Gastrocnemius medialis (tissue), 4 donors: ENCODE measurements at places on chromosomes 1 and 21. TPM values are rescaled to one million over a fixed set of nuclear protein-coding genes. Genes with fewer than 3 reads are reported as not detected.

GRCh38 chr1:25458541-25459298 is 28.0 kb downstream of the MACO1 start:
- DNase-seq: no peak

GRCh38 chr1:38084700-38085099 is 38.1 kb upstream of the POU3F1 start:
- DNase-seq: peak; percentile 53

DNA sequence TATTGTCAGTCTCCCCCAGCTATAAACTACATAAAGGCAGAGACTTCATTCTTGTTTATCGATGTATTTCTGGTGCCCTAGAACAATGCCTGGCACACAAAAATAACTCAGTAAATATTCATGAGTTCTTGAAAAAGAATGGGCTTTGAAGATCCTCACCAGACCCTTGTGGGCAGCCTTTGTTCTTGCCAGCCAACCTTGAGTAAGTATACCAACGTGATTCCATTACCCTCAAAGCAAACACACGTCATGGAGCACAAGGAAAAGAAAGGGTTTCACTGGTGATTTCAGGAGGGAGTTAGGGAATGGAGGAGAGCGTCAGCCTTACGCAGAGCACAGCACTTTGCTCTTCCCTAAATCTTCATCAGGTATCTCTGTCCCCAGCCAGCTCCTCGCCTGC is 29.4 kb downstream of the NMNAT2 start:
- DNase-seq: no peak

Gene SLC5A9
- not detected for total RNA-seq

GRCh38 chr1:52674497-52675384 is 23.4 kb downstream of the COA7 start:
- DNase-seq: no peak

DNA sequence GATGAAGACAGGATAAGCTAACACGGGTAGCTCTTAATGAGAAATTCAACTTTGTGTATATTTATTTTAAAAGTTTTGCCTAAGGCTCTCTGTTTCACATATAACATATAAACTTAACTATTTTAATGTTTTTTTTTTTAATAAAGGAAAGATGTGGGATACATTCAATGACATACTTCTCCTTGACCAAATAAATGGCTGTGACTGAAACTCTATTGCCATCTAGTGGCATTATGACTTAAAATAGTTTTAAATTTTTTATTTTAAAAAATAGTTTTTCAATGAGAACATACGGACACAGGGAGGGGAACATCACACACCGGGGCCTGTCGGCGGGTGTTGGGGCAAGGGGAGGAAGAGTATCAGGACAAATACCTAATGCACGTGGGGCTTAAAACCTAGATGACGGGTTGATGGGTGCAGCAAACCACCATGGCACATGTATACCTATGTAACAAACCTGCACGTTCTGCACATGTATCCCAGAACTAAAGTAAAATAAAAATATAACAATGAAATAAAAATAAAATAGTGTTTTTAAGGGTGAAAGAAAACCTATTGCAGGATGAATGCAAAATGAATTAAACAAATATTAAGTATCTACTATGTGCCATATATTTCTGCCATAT is 83.4 kb downstream of the LYST start:
- no peak for DNase-seq

DNA sequence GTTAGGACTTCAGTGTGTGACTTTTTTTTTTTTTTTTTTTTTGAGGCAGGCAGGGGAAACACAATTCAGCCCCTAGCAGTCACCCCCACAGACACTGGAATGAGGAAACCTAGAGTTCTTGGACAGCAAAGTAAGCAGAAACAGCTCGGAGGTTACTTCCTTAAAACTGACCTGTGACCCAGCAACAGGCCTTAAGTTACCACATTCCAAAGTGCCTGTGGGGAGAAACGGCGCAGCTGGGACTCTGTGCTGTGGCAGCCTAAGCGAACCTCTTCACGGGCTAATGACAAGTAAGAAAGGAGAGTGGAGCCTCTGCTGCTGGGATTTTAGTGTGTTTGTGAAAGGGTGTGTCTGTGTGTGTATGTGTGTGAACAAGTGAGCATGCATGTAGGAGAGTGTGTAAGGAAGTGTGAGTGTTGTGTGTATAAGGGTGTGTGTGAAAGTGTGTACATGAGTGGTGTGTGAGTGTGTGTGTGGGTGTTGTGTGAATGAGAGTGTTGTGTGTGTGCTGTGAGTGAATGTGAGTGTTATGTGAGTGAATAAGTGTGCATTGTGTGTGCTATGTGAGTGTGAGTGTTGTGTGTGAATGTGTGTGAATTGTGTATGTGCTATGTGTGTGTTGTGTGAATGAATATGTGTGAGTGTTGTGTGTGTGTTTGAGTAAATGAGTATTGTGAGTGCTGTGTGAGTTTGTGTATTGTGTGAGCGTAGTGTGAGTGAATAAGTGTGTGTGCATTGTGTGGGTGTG is 180.8 kb downstream of the BRINP2 start:
- DNase-seq: no peak

- peak; percentile 76 for DNase-seq
Observed at GRCh38 chr1:200738949-200739651, 407 bp downstream of the CAMSAP2 start.

Gene TSACC
- not detected for total RNA-seq

Gene TMEM53
- total RNA-seq: 3.5 TPM

DNA sequence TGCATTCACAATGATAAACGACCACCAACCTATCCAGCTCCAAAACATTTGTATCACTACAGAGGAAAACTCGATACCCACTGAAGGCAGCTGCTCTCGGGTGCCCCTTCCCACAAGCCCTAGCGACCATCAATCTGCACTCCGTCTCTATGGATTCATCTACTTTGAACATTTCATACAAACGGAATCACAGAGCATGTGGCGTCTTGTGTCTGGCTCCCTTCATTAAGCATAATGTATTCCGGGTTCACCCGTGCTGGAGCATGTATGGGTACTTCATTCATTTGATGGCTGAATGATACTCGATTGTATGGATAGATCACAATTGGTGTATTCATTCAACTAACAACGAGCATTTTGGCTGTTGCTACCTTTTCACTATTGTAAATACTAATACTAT is 340.2 kb downstream of the SMYD3 start:
- no peak for DNase-seq

Gene RAB13
- total RNA-seq: 12.3 TPM

Gene HMGN2
- total RNA-seq: 83.6 TPM

- DNase-seq: no peak
Observed at GRCh38 chr1:213977486-213977842, 10.3 kb upstream of the PROX1 start.

Gene FCN3
- total RNA-seq: 13.2 TPM

DNA sequence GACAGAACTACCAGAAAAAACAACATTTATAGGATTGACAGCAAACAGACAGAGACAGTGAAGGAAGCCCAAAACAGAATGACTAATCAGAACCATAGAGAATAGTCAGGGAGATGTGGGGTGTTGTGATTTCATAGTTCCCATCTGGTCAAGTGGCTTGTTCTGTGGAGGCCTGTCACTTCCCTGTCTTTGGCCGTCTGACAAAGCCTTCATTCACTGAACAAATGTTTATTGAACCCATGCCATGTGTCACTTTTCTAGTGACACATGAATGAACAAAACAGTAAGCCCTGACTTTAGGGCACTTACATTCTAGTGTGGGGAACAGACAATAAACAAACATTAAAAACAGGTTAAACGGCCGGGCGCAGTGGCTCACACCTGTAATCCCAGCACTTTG is 3.2 kb upstream of the SRRM1 start:
- no peak for DNase-seq

Gene TRIM17
- total RNA-seq: not detected

DNA sequence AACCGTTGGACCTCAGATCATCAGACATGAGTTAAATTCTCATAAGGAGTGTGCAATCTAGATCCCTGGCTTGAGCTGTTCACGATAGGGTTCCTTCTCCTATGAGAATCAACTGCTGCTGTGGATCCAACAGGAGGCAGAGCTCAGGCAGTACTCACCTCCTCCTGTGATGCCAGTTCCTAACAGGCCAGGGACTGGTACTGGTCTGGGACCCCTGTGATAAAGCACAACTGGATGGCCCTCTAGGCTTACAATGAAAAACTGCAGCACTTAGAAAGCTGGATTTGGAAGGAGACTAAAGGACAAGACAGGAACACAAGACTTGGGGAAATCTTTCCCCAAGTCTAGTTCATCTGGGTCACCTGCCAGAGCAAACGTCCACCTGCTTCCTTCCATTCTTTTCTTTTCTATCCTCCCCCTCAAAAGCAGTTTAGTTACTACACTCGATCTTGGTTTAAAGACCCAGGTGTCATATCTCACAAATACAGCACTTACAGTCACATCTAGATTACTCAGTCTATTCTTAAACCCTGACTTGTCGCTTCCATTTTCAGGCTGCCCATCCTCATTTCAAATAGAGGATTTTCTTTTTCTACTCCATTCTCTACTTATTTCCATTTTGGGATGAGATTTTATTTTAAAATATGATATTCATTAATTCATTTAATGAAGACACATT is 59.8 kb downstream of the PTPN14 start:
- DNase-seq: no peak

GRCh38 chr1:216805233-216805632 is 82.0 kb upstream of the ESRRG start:
- peak; percentile 57 for DNase-seq

- DNase-seq: no peak
Observed at GRCh38 chr1:32818804-32819541, 1.5 kb downstream of the S100PBP start.

Gene OLIG1
- total RNA-seq: 1.4 TPM

GRCh38 chr1:157144509-157144908 is 6.3 kb upstream of the ETV3 start:
- DNase-seq: no peak

DNA sequence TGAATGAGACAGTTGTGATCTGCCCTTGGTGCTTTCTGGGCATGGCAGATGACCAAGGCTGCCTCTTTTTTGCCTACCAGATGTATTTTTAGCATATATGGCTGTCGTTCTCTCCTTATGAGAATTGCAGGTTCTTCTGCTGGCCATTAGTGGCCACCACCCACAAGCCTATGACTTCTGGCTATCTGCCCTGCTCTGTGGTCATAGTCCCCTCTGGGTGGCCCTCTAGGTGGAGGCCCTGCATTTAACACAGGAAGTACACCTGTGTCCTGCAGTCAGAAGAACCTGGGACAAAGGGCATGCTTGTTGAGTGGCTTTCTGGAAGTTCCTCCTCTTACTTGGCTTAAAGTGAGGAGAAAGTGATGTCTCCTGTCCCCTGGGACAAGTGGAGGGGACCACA is 6.5 kb downstream of the FCAMR start:
- DNase-seq: no peak

- no peak for DNase-seq
Observed at GRCh38 chr1:173400387-173400995, 76.6 kb upstream of the PRDX6 start.

Gene IL19
- total RNA-seq: not detected

DNA sequence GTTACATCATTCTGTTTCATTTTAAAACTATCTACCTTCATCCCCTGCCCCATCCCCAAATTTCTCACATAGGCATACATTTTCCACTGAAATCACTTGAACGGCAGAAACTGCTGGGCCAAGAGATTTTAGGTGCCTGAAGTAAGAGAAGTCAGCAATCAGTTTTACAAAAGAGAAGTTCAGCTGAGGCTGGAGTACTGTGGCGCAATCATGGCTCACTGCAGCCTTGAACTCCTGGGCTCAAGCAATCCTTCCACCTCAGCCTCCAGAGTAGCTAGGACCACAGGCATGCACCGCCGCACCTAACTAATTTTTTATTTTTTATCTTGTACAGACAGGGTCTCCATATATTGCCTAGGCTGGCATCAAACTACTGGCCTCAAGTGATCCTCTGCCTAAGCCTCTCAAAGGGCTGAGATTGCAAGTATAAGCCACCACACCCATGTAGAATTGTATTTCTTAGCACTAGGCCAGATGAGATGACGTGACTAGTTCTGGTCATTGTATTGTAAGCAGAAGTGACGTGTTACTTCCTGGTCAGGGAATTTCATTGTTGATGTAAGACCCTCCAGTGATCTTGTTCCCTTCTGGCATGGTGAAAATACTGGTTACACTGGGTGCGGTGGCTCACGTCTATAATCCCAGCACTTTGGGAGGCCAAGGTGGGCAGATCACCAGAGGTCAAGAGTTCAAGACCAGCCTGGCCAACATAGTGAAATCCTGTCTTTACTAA is 7.1 kb downstream of the BECN2 start:
- peak; percentile 19 for DNase-seq

Gene TRPM2
- 0.42 TPM for total RNA-seq

Gene DTL
- total RNA-seq: not detected

GRCh38 chr1:50995651-50996050 is 25.6 kb downstream of the CDKN2C start:
- DNase-seq: no peak

Gene CTXND2
- total RNA-seq: not detected

Gene LCE1D
- not detected for total RNA-seq

DNA sequence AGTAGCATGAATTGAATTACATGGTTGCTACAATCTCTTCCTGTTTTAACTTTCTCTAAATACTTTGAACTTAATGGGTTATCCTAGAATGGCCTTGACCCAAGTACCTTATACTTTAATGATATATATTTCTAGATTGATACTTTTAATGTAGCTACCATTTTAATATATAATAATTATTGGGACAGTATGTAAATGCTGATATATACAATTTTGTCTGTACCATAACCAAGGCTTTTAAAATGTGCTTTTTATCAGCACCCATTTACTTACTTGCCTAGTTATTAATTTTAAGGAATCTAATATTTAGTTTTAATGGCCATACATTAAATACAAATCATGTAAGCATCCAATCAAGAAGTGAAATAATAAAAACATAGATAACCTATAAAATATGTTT is 13.4 kb downstream of the HIPK1 start:
- DNase-seq: no peak

Gene SEMA6C
- total RNA-seq: 99.4 TPM

DNA sequence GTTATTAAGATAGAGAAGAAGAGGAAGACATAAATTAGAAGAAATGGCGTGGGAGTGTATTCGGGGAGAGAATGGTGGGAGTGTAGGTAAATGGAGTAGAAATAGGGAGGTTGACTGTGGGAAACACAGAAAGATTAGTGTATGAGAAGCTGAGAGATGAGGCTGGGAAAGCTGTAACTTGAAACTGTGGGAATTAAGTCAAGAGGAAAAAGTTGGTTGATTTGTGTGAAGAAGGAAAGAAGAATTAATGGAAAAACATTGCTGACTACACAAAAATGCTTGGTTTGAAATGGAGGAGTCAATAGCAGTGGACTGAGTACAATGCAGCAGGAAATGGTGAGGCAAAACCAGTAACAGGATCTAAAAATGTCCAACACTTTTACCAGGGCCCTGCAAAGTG is 448.3 kb downstream of the PTPRC start:
- no peak for DNase-seq

DNA sequence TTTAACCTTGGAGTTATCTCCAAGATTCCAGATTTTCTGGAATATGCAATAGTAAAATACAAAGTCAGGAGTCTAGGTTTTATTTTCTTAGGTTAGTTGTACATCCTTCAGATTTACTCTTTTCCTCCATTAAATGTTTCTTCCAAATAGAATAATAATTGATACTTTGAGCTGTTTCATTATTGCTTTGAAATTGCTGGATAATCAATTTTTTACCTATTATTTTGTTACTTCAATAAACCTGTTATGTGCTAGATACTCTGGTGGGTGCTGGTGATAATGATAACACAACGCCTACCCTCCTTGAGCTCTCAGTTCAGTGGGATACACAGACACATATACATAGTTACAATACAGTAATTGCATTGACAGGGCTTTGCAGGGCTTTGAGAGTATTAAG is 79.4 kb downstream of the GPR161 start:
- no peak for DNase-seq

Gene FGR
- 1.3 TPM for total RNA-seq
